Stimulated activated CD8-positive, alpha-beta memory T cell treated with anti-CD3 and anti-CD28 coated beads, Interleukin-15, amount 100 ng/mL, for 48 hours (primary cell): ENCODE measurements at places on chromosomes 4 and X.

DNA sequence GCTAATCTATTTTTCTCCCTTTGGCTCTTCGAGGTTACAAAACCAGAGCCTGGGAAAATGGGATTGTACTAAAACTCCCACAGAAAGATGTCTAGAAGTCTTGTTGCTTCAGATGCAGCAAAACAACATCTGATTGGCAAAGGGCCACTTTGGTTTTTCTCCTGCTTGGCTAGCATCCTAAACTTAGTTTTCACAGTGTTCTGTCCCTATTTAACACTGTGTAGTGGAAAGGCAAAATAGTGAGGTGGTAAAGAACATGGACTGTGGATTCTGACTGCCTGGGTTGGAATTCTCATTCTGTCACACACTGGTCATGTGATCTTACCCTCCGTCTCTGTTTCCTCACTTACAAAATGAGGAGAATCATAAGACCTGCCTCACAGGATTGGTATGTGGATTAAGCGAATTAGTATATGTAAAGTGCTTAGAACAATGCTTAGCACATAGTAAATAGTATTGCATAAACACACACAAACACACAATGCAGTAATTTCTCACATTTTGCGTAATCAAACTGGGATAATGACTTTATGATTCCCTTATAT, 23.5 kb downstream of the TIGD2 start:
- DNase-seq: no peak

DNA sequence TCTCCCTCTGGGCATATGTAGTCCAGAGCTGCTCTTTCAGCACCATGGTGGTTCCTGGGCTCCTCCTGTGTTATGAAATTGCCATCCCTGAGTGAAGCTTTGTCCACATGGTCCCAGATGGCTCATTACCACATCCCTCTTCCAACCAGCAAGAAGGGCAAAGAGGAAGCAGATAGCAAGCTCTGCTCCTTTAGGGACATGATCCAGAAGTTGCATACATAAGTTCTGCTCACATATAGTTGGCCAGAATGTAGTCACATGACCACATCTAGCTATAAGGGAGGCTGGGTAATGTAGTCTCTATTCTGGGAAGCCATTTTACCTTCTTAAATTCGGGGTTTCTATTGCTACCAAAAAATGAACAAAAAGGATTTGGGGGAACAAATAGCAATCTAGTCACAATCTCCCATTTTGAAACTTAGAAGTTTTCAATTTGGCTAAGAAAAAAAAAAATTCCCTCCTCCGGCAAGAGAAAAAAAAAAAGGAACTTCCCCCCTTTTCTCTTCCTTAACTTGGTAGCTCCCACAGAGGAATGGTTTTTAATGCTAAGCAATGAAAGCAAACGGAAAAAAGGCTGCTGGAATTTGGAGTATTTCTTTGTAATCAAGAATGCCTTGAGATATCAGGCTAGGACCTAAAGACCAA, 88.2 kb upstream of the USP9X start:
- DNase-seq: no peak

DNA sequence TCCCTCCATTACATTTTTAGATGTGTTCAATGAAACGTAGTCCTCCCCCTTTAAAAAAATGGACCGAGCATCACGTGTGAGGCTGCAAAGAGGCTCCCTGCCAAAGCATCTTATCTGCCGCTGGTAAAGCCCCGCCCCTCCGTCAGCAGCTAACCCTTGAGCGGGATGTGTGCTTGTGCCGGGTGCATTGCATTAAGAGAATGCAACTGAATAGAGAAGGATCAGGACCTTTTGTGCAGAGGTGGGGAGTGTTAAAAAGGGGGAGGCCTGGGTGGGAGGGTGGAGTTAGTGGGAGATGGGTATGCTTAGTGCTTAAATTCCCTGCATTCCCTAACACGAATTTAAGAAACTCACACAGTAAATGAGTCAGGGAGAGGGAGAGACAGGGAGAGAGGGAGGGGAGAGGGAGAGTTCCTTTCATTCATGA, 66.0 kb downstream of the TBL1X start:
- DNase-seq: peak; percentile 15

GRCh38 chr4:105710678-105711077, 2.1 kb downstream of the GSTCD start:
- no peak for DNase-seq

- no peak for DNase-seq
Measured at GRCh38 chrX:19152762-19153161, 30.5 kb upstream of the ADGRG2 start.
